ENCODE measurements at places on chromosomes 13 and 19.
A peak's percentile ranks its signal among the peaks of the same experiment; 100 is the strongest.

DNA sequence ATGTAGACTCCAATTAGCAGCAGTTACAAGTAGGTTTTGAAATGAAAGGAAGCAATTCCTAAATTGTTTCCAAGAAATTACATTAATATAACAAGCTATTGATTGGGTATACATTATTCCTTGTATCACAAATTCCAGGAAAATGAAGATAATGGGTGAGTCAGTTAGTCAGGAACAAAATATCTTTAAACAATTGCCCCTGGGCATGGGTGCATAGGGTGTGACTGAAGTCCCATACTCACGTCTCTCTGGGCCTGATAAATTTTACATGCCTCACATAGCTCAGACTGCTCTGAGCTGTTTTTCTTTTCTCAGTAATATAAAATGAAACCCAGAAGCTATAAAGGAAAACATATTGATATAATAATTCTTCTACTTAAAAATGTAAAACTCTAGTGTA, 87.8 kb downstream of the FNDC3A start:
- DNase-seq: peak; percentile 49

GRCh38 chr13:26681036-26681435, 79.5 kb downstream of the GPR12 start:
- no peak for DNase-seq

GRCh38 chr13:90483906-90484305, 863.6 kb upstream of the MIR17HG start:
- no peak for DNase-seq

- DNase-seq: no peak
Measured at GRCh38 chr13:97385146-97385545, 48.8 kb upstream of the RAP2A start.

GRCh38 chr13:45907503-45907902, 56.0 kb upstream of the SIAH3 start:
- no peak for DNase-seq

DNA sequence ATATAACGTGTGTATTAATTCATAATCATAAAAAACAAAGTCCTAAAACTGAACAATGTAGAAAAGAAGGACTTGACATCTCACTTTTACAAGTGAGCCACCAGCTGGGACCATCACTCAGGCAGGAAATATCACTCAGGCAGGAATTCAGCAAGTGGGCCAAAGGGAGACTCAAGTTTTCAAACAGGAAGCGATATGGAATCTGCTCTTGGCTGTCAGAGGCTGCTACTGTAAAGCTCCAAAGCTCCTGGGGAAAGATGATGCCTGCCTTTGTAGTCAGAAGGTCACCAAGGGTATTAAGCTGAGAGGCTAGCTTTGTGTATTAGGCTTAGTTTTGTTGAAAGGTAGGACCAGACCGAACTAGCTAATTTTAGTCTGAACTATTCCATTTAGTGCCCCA, 5.5 kb upstream of the AKAP11 start:
- peak; percentile 10 for DNase-seq

DNA sequence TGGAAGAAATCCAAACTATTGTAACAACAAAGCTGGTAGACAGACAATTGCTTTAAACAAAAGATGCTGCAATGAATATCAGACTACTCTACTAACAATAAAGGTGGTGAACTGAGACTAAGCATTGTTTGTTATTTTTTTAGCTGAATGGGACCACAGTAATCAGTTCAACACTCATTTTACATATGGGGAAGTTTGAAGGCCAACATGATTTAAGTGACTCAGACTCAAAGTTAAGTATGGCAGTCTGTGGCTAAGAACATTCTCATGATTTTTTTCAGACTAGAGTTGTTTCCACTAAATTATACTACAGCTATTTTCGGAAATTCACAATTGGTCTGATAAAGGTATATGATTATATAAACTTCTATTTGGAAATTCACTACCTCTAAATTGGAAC, 10.4 kb downstream of the EXOSC8 start:
- no peak for DNase-seq

DNA sequence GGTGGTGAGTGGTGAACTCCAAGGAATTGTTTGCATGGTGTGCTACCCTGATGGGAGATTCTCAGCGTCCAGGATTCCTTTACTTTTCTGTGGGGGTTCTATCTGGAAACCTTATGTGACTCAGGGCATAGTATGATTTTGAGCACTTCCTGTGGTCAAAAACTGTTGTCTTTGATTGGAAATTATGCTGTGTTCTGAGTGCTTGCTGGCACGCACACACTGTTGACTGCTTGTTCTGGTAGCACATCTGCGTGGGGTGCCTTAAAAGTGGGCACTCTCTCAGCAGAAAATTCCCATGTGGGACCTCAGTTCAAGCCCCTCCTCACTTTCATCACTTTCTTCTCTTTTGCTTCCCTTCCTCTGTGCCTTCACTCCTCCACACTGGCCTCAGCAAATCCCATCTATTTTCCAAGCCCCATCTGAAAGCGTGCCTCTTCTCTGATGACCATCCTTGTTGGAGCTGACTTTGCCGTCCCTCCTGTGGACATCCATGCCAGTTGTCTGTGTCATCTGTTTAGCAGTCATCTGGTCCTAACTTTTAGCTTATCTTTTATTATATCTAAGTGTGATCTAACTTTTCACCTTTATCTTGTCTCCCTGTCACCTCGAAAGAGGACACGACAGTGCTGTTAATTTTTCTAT, 56.4 kb upstream of the NPAS1 start:
- peak; percentile 64 for DNase-seq

GRCh38 chr13:26474286-26474685, 83.2 kb upstream of the WASF3 start:
- no peak for DNase-seq

GRCh38 chr19:41023193-41023592, 32.1 kb downstream of the CYP2B6 start:
- DNase-seq: no peak

DNA sequence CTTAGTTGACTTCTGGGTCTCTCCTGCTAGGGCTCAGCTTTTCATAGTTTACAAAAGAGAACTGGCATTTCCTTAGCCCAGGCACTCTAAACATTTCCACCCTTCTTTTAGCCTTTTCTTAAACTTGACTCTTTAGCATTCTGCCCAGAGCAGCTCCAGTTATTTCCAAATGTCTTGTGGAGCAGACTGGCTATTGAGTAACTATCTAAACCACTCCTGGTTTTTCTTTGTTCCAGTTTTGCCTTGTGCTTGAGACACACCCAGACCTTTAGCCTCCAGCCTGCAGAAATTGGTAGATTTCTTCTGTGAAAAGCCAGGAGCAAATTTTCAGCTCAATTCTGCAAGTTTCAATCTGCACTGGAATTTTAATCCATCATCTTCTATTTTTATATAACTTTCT, 1813.1 kb downstream of the OLFM4 start:
- DNase-seq: no peak

- no peak for DNase-seq
Measured at GRCh38 chr19:51439021-51439465, 19.2 kb downstream of the SIGLEC8 start.

- peak; percentile 14 for DNase-seq
Measured at GRCh38 chr13:111292710-111293485, 27.5 kb upstream of the TEX29 start.

DNA sequence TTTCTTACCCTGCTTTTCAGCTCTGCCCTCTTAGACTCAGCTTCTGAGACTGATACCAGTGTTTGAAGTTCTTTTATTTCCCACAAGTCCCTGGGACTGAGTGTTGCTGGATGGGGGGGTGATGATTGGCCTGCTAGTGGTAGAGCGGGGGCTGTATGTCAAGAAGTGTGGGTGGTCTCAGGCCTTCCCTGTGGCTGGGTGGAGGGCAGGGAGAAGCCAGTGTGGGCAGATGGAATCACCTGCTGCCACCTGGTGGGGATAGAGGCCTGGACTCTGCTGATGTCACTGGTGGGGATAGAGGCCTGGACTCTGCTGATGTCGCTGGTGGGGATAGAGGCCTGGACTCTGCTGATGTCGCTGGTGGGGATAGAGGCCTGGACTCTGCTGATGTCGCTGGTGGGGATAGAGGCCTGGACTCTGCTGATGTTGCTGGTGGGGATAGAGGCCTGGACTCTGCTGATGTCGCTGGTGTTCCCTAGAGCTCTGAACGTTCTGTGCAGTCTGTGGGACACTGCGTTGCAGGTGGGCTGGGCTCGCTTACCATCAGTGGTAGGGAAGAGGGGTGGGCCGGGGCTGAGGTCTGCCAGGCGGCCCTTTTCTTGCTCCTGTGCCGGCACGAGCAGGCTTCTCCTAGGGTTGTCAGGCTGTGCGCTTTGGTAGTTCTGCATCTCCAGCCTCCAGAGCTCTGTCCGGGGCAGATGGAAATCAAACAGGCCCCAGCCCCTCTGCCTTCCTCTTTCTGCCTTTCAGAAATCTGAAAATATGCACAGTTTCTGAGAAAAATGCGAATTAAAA, 101.3 kb downstream of the ARHGEF7 start:
- DNase-seq: no peak

- DNase-seq: no peak
Measured at GRCh38 chr13:43687038-43687437, 99.7 kb downstream of the ENOX1 start.

GRCh38 chr13:32669030-32669646, 82.9 kb downstream of the PDS5B start:
- DNase-seq: peak; percentile 25

DNA sequence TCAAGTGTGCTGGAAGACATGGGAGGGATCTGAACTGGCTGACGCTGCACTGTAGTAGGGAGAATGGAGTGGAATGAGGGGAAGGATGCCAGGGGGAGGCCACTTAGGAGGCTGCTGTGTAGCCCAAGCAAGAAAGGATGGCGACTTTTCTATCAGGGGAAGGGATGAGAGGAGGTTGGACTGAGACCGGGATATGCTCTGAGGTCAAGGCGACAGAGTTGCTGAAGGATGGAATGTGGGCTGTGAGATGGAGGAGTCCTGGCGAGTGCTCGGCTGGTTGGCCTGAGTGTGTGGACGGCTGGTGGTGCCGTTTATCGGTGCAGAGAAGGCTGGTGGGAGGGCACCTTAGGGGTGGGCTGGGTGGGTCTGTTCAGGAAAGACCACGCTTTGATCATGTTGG, 45.7 kb downstream of the IRS2 start:
- DNase-seq: no peak

- no peak for DNase-seq
Measured at GRCh38 chr13:24664726-24665409, 15.3 kb upstream of the ATP12A start.

- DNase-seq: no peak
Measured at GRCh38 chr13:42239644-42240043, 32.3 kb upstream of the AKAP11 start.

DNA sequence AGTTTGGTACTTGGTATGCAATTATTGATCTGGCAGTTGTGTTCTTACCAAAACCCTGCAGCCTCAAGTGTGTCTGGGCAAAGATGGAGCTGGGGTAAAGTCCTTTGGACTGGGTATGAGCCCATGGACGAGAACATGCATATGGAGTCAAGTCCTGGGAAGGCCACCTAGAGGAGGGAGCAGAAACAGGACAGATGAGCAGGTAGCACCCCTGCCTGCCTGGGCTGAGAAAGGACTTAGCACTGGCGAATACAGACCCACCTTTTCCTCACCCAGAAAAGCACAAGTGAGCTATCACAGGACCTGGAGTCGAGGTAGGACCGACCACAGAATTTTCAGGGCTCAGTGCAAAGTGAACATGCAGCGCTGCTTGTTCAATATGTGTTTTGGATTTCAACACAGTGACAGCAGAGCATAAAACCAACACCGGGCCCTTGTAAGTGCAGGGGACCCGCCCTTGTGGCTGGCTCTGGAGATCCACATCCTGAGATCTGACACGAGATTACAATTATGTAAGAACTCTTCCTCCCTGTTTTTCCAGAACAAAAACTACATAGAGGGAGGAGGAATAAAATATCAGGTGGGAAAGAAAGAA, 25.9 kb downstream of the IGFL2 start:
- no peak for DNase-seq

DNA sequence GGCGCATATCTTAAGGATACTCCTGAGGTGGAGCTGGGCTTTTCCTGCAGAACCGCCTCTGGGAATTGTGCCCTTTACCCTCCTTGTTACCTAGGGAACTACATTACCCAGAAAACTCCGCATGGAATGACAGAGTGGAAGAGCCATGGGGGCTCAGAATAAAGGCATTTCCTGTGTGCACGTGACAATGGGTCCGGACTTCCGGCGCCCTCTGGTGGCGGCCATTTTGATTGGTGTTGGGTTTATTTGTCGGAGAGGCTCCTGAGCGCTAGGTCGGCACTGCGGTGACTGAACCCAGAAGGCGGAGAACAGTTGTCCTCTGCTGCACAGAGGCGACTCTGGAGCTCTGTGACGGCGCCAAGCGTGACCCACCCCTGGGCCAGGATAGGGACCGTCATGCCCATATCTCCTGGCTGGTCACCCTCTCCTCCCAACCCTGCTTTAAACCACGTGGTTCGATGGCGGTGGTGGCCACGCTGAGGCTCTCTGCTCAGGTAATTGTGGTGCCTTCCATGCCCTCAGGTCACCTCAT, at the start of gene ZNF587B:
Gene ZNF587B (plus strand): TSS at position 229 of the 532 bp plus-strand sequence. CDS start 230 bp downstream, at position 459.
- DNase-seq: peak; percentile 80

DNA sequence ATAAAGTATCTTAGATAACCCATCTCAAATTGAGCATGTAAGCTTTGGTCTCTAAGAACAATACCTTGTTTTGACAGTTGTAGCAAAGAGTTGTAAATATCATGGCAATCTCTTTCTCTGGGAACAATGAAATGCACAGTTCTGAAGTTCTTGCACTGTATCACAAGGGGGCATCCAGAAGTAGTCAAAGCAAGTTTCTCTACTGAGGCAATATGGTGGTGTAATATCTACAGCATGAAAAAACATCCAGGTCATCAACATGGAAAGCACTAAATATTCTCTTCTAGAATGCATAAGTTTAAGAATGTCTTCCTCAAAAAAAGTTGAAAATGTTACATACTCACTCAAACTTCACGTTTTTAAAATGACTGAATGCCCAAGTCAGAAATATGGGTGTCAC, 19.6 kb downstream of the MTMR6 start:
- DNase-seq: no peak

DNA sequence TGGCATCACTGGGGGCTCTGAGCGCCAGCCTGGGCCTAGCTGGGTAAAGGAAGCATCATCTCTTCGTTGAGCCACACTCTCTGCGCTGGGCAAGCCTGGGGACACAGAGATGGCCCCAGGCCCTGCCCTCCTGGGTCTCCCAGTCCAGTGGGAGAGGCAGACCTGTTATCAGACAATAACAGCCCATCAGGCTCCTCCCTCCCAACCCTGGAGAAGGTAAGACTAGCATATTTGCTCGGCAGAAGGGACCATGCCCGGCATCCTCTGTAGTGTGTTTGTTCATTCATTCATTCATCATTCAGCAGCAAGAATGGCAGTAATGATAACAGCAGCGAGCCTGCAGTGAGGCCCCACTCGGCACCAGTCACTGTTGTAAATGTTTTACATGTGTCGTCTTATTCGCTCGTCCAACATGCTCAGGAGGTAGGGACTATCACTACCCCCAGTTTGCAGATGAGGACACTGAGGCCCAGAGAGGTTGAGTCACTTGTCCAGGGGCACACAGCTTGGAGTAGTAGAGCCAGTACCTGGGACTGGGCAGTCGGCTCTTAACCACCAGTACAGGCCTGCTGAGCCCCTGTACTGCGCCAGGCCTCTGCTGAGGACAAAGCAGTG, 33.2 kb downstream of the PAK4 start:
- no peak for DNase-seq

- no peak for DNase-seq
Measured at GRCh38 chr13:90943946-90944345, 403.5 kb upstream of the MIR17HG start.

Data from foreskin melanocyte (primary cell).